ENCODE measurements at places on chromosomes 6 and 20.

DNA sequence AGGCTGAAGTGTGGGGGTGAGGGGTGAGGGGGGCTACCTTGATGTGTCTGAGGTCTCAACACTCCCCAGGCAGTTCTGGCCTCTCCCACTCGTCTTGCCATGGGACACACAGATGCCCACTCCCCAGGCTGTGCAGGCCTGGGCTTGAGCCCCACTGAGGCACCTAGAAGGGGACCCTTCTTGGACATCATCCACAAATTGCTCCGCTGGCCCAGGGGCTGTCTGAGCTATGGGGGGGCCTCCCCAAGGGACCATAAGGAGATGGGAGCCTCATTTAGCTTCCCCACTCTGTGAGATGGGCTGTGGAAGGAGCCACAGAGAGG lies 155.5 kb upstream of the MLN start:
- no peak for DNase-seq

- DNase-seq = peak; percentile 88
These were observed 12.5 kb downstream of the PLCB1 start for GRCh38 chr20:8144282-8145245.

DNA sequence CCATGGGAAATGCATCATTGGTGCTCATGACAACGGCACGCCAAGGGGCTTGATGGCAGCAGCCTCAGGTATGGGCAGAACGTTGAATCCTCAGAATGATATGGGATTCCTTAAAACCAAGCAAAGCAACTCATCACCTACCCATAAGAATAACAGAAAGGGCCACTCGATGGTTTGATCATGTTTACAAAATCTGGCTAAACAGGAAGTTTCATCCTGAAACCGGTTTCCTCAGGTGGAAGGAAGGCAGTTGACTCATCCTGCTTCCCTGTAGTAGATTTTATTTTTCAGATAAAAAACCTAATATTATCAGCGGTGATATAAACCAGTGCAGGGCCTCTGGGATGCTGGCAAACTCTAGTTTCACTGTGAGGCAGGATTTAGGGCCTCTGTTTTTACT lies 136.9 kb upstream of the AGPAT4 start:
- no peak for DNase-seq

DNA sequence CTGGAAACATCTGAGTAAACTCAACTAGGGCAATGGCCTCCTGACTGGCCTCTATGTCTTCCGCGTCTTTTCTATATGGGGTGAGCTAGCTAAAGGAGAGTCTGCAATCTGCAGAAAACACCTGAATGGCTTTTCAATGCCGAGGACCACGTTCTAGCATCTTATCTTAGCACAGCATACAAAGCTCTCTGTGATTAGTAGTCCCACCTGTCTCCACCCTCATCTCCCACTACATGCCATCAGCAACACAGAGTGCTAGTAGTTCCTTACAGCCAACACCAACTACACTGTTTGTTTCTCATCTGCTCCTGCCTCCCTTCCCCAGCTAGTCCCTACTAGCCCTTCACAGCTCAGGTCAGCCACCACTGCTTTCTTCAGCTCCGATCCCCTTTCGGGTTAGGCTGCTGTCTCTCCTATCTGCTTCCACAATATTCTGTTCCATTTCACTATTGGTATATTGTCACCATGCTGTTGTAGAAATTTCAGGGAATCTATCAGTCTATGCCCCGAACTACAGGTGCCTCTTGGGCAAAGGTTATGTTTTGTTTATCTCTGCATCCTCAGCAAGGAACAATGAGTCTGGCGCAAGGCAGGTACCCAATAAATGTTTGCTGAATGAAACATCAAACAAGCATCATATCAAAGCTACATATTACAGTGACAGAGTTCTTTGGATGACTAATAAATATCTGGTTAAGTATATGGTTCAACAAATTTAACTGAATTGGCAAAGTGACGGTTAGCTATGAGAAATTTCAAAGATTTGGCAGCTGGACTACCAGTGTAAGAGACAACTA lies 12.2 kb downstream of the LYRM4 start:
- no peak for DNase-seq

DNA sequence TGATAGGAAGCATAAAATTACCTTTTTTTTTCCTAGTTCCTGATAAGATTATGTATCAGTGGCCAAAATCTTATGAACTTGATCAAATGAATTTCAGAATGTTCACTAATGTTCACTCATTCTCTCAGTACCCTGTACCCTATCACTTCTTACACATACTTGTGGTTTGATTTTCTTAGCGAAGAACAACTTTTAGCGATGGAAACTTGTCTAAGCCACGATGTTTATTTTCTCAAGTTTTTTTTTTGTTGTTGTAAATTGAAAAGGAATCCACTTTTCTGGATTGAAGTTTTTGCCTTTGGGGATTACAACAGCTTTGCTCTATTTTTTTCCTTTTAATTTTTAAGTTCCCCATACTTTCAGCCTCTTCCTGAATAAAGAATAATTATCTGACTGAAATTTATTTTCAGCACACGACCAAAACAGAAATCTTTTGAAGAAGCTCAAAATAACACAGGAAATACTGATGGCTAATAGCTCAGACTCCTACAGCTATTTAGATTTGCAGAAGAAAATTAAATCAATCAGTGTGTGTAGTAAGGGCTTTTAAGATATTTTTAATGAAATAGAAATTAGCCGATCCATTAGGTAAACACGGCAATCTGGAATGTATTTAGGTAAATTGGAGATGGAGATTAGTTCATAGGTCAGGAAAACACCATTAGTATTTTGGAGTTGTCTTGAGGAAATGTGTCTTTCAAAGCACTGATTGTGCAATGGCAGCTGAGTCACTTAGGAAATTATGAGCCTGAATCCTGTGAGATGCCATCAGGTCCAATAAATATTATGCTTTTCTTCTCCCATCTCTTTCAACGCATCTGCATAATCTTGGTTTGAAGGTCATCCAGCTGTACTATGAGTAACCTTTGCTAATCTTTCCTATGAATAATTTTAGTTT lies 217.5 kb downstream of the GJA1 start:
- no peak for DNase-seq

- DNase-seq = no peak
These were observed 142.9 kb downstream of the MTHFD1L start for GRCh38 chr6:151008425-151008824.

DNA sequence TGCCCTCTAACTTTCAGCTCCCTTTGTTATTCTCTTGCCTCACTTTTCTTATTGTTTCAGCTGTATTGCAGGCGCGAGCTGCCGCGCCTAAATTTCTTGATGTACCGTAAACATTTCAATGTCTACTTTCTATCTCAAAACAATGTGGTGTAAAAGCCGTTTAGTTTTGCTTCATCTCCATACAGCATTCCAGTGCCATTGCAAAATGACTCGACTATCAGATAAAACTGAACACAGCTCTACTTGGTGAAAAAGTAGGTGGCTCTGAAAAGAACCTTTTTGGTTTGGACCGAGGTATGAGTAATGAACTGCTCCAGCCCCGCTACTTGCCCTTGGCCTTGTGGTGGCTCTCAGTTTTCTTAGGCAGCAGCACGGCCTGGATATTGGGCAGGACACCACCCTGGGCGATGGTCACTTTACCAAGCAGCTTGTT lies 74.6 kb downstream of the OR2B2 start:
- DNase-seq = no peak

DNA sequence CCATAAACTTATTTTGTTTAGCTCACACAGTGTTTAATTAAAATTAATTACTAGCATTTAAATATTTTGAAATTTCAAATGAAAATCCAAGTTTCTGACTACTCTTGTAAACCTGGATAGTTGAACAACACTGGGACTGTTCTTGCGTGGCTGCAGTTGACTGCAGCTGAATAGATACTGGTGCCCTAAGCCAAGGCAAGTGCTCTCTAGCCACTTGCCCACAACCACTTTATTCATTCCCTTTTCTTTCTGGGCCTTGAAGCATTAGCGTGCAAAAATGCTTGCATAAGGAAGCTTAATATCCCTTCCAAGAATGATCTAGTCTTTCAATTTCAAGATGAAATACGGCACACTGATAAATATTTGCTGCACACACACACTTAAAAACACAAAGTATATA lies 676.0 kb upstream of the MARCKS start:
- no peak for DNase-seq

DNA sequence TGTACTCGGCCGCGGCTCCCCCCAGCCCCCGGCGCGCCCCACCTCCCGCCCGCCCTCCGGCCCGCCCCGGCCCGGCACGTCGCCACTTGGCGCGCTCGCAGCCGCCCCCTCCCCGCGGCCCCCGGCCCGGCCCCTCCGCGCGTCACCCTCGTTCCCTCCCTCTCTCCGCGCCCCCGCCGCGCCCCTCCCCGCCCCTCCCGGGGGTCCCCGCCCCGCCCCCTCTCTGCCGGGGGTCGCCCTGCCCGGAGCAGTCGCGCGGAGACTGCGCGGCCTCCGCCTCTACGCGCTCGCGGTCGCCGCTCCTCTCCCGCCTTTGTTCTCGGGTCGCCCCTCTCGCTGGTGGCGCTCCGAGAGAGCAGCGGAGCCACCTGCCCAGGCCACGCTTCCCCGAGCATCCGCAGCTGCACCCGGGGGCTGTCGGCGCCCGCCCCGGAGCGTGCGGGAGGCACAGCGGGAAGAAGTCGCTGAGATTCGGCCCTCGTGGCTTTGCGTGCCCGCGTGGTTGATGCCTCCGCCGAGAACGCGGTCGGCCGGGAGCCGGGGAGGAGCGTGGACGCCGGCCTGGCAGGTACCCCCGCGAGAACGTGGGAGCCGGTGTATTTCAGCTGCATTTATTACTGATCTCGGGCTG lies at the start of gene PHF10:
Gene PHF10 (minus strand): TSS at position 7 of the 631 bp plus-strand sequence. CDS start 569 bp downstream, outside the sequence.
- DNase-seq = peak; percentile 33

- no peak for DNase-seq
These were observed 97.1 kb upstream of the PLCB4 start for GRCh38 chr20:8971669-8972316.

DNA sequence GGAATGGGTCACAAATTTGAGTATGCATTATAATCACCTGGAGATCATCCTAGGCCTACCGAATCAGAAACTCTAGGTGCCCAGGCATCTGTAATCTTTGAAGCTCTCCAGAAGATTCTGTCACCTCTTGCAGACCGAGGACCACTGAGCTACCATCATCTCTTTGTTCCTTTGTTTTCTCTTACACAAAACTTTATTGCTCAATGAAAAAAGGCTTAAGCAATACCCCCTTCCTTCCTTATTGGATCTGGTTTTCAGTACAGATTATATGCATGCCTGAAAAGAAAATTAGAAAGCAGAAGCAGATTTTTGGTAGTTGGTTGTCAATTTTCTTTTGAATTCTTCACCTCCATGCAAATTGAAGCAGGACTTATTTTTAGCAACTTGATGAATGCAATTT lies 31.3 kb downstream of the STX11 start:
- no peak for DNase-seq

GRCh38 chr6:2477666-2478065 lies 232.3 kb upstream of the GMDS start:
- no peak for DNase-seq

DNA sequence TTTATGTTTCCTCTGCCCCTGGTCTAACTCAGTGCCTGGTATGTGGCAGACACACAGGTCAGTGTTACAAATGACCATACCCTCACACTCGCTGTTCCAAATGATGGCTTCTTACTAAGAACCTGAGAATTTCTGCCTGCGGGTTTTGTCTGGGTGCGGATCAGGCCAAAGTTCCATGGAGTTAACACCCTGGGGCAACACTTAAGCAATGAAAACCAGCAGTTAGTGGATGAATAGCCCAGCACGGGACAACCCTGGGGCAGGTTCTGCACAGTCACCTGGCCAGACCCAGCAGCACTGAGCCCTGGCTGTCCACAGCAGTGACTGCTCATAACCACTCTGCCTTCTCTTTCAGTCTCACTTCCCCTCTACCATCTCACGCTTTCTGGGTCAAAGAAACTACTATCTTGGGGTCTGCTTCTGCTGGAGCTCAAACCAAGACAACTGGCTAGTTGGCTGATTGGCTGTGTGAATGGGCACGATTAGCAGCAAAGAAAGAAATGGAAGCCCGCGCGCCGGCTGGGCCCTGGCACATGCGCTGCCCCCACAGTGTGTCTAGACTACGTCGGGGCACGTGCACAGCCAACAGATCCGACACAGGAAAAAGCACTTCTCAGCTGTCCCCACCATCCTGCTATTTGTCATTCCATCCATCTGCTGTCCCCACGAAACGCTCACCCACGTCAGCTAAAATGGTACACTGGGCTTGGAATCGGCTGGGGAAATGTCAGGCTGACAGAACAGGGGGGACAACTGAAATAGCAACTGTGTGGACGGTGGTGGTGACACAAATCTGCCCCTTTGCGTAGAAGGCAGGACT lies 36.6 kb downstream of the MGME1 start:
- no peak for DNase-seq

DNA sequence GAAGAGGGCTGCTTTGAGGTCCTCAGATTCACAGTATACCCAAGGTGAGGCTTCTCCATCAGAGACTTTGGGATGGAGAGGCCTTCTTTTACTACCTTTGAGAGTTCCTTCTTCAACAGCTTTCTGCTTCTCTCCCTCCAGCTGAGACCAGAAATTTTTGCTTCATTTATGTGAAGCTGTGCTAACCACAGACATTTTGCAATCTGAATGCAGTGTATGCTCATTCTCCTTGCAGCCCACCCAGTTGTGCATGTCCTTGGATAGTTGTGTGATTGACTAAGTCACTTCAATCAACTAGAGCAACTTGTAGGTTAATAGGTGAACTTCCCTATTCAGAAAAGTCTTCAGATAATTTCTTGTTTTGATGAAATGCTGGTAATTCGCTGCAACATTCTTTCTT lies 20.1 kb downstream of the DCBLD1 start:
- DNase-seq = no peak

- DNase-seq = no peak
These were observed 174.3 kb upstream of the ID4 start for GRCh38 chr6:19662911-19663310.

DNA sequence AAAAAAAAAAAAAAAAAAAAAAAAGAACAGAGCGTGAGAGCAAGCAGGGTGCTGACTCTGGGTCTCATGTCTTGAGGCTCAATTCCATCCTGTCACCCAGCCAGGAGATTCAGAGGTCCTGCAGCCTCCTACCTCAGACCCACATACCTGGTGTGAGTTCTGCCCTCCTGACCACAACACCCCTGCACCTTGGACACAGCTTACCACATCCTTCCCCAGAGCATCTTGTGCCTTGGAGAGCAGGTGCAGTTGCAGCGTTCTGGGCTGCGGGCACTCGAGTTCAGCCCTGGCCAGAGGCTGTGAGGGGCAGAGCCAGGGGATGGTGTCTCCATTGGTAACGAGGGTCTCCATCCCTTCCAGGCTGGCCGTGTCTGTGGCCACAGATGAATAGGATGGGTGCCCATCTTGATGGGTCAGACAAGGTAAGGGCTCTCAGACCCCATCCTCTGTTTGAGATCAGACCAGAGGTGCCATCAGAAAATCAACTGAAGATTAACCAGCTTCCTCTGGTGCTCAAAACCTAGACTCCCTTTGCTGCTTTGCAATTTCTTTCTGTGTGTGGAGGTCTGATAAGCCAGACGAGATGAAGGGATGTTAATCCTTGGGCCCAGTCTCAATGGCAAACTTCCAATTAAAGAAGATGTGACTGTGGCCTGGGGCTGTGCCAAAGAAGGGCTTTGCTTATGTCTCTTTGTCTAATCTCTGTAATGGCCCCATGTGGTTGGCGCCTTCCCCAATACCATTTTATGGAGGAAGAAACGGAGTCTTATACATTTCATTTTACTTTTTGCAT lies 14.7 kb upstream of the ZNF831 start:
- no peak for DNase-seq

Measured in SW480 (cell line).